ENCODE measurements at places on chromosomes 4 and X. TPM values are rescaled to one million over a fixed set of nuclear protein-coding genes. Genes with fewer than 3 reads are reported as not detected.

TMPRSS11B gene
- not detected for total RNA-seq

TMPRSS11F gene
- 2.3 TPM for total RNA-seq

UGT2A1 gene
- 2.6 TPM for total RNA-seq

HELT gene
- total RNA-seq: 0.30 TPM

HTN1 gene
- not detected for total RNA-seq

PPP4R3C gene
- total RNA-seq: not detected

FGB gene
- not detected for total RNA-seq

ZNF157 gene
- 0.49 TPM for total RNA-seq

BTC gene
- 4.1 TPM for total RNA-seq

NMU gene
- 2.8 TPM for total RNA-seq

NALF2 gene
- 0.10 TPM for total RNA-seq

HMX1 gene
- 0.20 TPM for total RNA-seq

TGIF2LX gene
- total RNA-seq: not detected

IL2RG gene
- 2.6 TPM for total RNA-seq

RNF113A gene
- total RNA-seq: 9.0 TPM

SLC34A2 gene
- total RNA-seq: 1.1 TPM

PDLIM3 gene
- 52.5 TPM for total RNA-seq
